Adrenal gland (tissue), 19 donors: ENCODE measurements at places on chromosomes 12 and 14.

DNA sequence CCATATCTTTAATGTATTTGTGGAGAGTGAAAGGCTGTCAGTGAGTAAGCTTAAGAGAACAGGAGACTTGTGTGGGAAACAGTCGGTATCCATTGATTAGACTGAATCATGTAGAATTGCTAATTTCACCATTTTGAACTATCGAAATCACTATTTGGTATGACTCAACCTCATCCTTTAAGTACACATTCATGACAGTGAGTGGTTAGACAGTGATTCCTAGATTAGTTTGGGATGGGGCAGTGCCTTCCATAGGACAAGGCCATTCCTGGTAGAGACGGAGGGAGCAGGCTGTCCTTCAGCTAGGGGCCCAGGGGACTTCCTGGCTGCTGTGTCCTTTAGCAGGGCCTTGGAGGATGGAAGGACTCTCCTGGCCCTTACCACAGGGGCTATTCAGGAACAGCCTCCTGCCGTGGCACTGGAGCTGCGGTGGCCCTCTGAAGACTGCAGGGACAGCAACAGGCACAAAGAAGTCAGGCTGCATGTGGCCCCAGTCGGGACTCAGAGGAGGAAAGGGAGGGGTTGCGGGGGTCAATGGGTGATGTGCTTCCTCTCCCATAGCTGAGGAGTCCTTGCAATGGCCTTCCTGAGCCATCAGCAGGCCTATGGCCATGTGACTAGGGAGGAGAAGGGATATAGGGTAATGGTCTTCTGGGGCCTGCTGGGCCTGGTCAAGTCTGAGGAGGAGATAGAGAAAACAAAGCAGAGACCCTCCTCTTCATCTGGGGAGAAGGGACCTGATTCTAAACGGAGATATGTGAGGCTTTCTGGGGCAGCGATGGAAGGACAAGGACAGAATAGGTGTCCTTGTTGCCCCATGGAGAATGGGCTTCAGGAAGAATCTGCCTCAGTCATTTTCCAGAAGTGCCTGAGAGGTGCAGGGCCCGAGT lies 11.2 kb downstream of the SERPINA1 start:
- no peaks in the 10 kb centered on the region for H3K36me3 ChIP-seq
- H3K27me3 ChIP-seq, result no peaks in the 10 kb centered on the region
- no peak for DNase-seq
- no peaks in the 10 kb centered on the region for H3K4me1 ChIP-seq
- no peak overlapping the region for H3K27ac ChIP-seq

DNA sequence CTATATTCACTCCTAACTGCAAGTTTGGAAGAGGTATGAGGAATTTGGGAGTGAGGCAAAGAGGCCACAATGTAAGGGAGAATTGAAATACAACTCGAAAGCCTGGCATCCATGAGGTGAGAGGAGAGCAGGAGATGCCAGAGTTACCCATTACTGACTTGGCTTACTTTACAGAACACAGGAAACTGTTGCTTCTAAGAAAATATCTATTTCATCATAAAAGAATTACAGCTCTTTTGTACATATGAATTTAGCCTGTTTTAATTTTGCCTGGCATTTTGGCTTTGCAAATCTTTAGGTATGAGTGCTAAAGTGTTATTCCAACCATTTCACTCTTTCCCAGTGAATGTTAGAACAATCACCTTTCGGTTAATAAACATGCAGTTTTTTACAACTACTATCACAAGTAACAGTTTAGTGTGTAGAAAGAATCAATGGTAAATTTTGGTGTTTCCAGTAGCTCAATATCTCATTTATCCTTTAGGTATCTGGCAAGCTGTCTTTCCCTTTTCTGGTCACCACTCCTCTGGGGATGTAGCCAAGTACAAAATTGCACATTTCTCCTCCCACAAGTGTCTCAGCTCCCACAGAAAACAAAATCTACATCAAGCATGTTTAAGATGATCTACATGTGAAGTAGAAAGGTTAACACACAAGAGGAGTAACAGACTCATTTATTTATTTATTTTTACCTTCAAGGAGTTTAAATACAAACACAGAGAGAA lies 196.6 kb upstream of the DCN start:
- H3K4me1 ChIP-seq, result peaks cover 5% of the 10 kb centered on the region
- H3K4me3 ChIP-seq, result no peak overlapping the region
- no peaks in the 10 kb centered on the region for H3K27me3 ChIP-seq
- H3K36me3 ChIP-seq, result no peaks in the 10 kb centered on the region
- H3K27ac ChIP-seq, result no peak overlapping the region

DNA sequence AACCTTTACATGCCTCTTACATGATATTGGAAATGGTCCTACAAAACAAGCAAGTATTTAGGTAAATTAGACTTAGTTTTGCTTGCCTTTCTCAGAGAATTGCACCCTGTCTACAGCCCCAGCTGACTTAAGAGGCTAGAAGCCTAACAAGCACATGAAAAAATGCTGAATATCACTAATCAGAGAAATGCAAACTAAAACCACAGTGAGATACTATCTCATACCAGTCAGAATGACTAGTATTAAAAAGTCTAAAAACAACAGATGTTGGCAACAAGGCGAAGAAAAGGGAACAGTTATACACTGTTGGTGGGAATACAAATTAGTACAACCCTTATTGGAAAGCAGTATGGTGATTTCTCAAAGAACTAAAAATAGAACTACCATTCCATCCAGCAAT lies 103.8 kb downstream of the EGLN3 start:
- H3K27ac ChIP-seq, result no peak overlapping the region
- H3K27me3 ChIP-seq, result peaks cover 13% of the 10 kb centered on the region
- H3K36me3 ChIP-seq, result no peaks in the 10 kb centered on the region
- no peak overlapping the region for H3K4me3 ChIP-seq
- no peak for DNase-seq
- no peaks in the 10 kb centered on the region for H3K4me1 ChIP-seq

GRCh38 chr14:100626614-100627013 lies 39.4 kb upstream of the BEGAIN start:
- H3K27me3 ChIP-seq, result peaks cover 6% of the 10 kb centered on the region
- H3K4me3 ChIP-seq, result no peak overlapping the region
- H3K27ac ChIP-seq, result no peak overlapping the region
- no peak for DNase-seq
- no peaks in the 10 kb centered on the region for H3K4me1 ChIP-seq

GRCh38 chr12:123107926-123108681 lies 42.8 kb downstream of the PITPNM2 start:
- peaks cover 65% of the 10 kb centered on the region for H3K4me1 ChIP-seq
- no peaks in the 10 kb centered on the region for H3K36me3 ChIP-seq
- no peaks in the 10 kb centered on the region for H3K27me3 ChIP-seq
- no peak overlapping the region for H3K4me3 ChIP-seq

DNA sequence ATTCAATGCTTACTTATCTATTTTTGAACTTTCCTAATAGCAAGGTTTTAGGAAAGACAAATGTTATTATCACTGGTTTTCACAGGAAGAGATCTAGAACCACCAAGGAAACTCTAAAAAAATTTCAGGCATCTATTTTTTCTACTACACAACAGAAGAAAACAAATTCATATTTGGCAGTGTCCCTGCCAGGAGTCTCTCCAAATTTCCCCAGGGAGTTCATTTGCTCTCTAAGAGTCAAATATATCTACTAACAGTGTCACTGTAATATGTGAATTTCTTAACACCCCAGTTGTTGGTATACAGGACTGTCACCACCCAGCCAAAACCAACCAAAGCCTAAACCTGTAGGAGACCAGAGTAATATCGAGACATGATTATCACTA lies 83.4 kb downstream of the STXBP6 start:
- no peak overlapping the region for H3K4me3 ChIP-seq
- H3K27ac ChIP-seq, result no peak overlapping the region

DNA sequence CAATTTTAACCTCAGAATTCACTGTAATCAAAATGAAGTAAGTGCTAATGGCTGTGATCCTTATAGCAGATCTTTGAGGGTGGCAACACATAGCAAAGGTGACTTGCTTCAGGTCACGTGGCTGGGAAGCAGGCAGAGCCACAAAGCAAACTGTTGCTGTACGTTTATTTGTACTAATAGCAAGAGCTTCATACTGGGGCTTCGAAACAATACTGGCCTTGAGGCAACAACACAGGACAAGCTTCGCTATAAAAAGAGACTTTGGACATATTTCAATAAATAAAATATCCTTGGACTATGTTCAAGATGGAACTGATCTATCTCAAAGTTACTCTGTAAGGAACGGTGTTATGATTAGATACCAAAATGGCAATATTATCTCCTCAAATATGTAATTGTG lies 44.6 kb downstream of the MSRB3 start:
- H3K27ac ChIP-seq, result no peak overlapping the region
- H3K27me3 ChIP-seq, result no peaks in the 10 kb centered on the region
- no peaks in the 10 kb centered on the region for H3K36me3 ChIP-seq

DNA sequence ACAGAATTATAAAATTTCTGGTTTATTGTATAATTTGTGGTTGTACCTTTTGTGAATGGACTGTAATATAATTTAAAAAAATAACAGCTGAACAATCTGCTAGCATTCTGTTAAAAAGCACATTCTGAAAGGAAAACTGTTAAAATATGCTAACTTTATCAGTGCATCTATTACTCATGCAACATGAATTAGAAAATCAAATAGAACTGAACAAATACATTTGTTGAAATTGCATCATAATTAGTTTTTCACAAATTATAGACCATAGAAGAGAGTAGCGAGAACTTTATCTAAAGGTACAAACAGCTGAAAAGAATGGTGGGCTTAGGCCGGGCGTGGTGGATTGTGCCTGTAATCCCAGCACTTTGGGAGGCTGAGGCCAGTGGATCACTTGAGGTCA lies 33.0 kb downstream of the PTPN21 start:
- H3K36me3 ChIP-seq, result no peaks in the 10 kb centered on the region
- DNase-seq, result no peak
- no peaks in the 10 kb centered on the region for H3K27me3 ChIP-seq
- H3K27ac ChIP-seq, result no peak overlapping the region
- H3K4me1 ChIP-seq, result peaks cover 8% of the 10 kb centered on the region

GRCh38 chr14:87838931-87839330 lies 154.1 kb downstream of the GALC start:
- no peak overlapping the region for H3K4me3 ChIP-seq
- no peaks in the 10 kb centered on the region for H3K27me3 ChIP-seq
- H3K4me1 ChIP-seq, result no peaks in the 10 kb centered on the region
- DNase-seq, result no peak
- no peak overlapping the region for H3K27ac ChIP-seq

- H3K27me3 ChIP-seq, result no peaks in the 10 kb centered on the region
- no peak for DNase-seq
- H3K4me1 ChIP-seq, result no peaks in the 10 kb centered on the region
These were observed 113.0 kb upstream of the RAP1B start for GRCh38 chr12:68497702-68498101.

- no peak for DNase-seq
- H3K27ac ChIP-seq, result no peak overlapping the region
- no peaks in the 10 kb centered on the region for H3K36me3 ChIP-seq
- no peak overlapping the region for H3K4me3 ChIP-seq
- peaks cover 3% of the 10 kb centered on the region for H3K27me3 ChIP-seq
These were observed 479.4 kb downstream of the VRK1 start for GRCh38 chr14:97276573-97276972.

GRCh38 chr12:104964856-104965205 lies 6.7 kb upstream of the SLC41A2 start:
- peaks cover 3% of the 10 kb centered on the region for H3K4me1 ChIP-seq
- no peaks in the 10 kb centered on the region for H3K36me3 ChIP-seq
- no peak overlapping the region for H3K27ac ChIP-seq
- DNase-seq, result no peak
- H3K27me3 ChIP-seq, result no peaks in the 10 kb centered on the region

DNA sequence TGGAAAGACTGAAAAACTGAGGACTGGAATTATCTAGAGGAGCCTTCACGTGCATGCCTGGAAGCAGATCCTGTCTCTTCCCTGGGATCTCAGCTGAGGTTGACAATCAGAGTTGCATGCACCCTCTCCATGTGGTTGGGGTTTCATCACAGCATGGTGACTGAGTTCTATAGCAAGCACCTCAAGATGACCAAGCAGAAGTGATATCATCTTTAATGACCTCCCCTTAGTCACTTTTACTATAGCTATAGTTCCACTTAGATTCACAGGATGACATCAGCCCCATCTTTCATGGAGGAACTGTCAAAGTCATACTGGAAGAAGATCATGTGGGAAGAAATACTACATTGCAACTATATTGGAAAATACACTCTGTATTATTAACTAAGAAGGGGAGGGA lies 105.8 kb upstream of the ATXN7L3B start:
- no peak overlapping the region for H3K27ac ChIP-seq
- H3K4me3 ChIP-seq, result no peak overlapping the region
- H3K4me1 ChIP-seq, result peaks cover 6% of the 10 kb centered on the region

DNA sequence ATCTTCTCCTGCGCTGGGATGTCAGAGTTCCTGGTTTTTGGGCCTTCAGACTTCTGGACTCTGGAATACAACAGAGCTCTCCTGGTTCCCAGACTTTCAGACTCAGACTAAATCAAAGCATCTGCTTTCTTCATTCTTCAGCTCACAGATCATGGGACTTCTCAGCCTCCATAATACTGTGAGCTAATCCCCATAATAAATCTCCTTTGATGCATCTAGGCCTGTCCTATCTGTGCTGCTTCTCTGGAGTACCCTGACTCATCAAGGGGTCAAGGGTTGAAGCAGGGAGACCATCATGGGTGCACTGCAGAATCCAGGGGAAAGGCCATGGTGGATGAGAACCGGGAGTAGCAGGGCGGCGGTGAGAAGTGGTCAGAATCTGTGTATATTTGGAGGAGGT lies 1094.1 kb upstream of the TMEM132C start:
- H3K4me1 ChIP-seq, result no peaks in the 10 kb centered on the region
- no peaks in the 10 kb centered on the region for H3K36me3 ChIP-seq
- DNase-seq, result no peak
- no peak overlapping the region for H3K4me3 ChIP-seq

DNA sequence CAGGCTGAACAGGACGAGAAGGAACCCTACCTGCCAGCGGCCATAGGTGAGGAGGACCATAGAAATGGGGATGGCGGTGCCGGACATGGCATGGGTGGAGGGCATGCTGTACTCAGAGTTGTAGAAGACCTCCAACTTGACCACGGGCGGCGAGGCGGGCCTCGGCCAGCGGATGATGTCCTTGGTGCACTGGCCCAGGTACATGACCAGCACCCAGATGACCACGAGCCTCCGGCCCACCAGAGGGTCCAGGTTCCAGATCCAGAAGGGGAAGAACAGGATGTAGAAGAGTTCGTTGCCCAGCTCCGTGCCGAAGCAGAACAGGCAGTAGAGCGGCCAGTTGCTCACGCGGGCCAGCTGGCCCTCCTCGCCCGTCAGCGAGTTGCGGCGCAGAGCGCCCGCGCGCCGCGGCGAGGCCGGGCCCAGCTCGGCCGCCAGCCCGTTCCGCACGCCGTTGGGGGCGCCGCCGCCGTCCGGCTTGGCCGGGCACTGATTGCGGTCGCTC lies 582 bp downstream of the SGPP1 start:
- peak overlapping the region; percentile 97 for H3K27ac ChIP-seq
- peak; percentile 59 for DNase-seq
- H3K4me1 ChIP-seq, result peaks cover 6% of the 10 kb centered on the region

DNA sequence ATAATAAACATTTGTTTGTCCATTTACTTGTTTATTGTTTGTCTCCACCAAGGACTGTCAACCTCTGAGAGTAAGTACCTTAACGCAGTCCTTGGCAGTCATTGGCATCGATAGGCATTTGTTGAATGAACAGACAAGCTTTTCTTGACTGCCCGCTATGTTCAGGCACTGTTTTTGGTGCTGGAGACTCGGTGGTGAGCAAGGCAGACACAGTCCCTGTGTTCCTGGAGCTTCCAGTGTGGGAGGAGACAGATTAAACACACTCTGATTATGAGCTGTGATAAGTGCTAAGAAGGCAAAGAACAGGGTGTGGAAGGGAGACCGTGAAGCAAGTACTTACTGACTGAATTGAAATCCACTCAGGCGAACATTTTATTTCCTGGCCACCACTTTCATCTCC lies 1.2 kb downstream of the ATP6V0A2 start:
- DNase-seq, result no peak
- H3K4me1 ChIP-seq, result peaks cover 4% of the 10 kb centered on the region
- H3K4me3 ChIP-seq, result no peak overlapping the region
- no peaks in the 10 kb centered on the region for H3K36me3 ChIP-seq
- no peak overlapping the region for H3K27ac ChIP-seq
